Endodermal cell (in vitro differentiated cells): ENCODE measurements at places on chromosomes 6 and 20. TPM values are rescaled to one million over a fixed set of nuclear protein-coding genes. Genes with fewer than 3 reads are reported as not detected.
A peak's percentile ranks its signal among the peaks of the same experiment; 100 is the strongest.

COX4I2 gene
- not detected in 2 replicates for total RNA-seq

WFDC10B gene
- total RNA-seq: not detected in 2 replicates

DNA sequence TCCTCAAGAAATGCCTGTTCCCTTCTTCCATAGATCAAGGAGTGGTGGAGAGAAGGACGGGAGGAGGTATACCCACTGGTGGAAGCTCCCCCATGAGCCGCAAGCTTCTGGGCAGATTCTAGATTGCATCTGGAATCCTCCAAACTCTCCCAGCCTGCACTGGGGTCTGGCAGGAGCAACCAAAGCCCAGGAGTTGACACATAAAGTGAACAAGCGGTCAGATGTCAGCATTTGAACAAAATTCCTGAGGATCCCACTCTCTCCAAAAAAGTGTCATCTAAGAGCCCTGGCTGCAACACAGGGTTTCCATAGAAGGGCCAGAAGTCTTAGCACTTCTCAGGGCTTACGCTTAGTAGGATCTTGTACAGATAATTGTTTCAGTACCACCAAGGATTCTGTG, 88.2 kb downstream of the KCNB1 start:
- DNase-seq: no peak

GRCh38 chr20:14544688-14545087, 207.3 kb upstream of the FLRT3 start:
- no peak for DNase-seq

EFCAB8 gene
- 0.81 and 1.0 TPM in 2 replicates for total RNA-seq

DNA sequence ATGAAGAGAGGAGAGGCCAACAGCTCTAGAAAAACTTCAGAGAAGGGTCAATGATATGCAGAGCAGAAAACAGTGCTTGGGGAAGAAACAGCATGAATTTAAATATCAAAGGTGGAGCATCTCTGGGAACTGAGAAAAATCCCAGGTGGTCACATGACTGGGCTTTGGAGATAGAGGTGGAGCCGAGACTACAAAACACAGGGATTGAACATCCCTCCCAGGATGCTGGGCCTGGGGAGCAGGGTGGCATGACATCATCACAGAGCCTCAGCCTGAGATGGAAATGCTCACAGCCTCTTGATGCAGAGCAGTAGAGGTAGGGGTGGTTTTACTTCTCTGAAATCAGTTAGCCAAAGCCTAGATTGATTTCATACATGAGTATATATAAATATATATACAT, 529.5 kb downstream of the PRKN start:
- peak; percentile 58 for DNase-seq

GRCh38 chr6:149154261-149154821, 163.2 kb upstream of the TAB2 start:
- DNase-seq: no peak

DNA sequence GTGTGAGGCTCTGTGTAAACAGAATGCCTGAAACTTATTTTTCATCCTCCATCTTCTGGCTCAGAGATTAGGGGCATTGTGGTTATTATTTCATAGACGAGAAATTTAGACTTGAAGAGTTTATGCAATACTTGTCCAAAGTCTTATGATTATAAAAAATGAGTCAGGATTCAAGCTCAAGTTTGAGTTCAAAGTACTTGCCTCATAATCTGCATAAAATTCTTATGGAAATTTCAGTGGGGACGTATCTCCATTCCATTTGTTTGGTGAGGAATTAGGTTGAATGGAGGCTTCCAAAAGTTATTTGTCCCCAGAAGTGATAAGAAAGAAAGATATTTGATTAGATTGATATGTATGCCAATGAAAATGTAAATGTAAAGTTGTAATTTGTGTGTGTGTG, 93.7 kb upstream of the CLVS2 start:
- DNase-seq: no peak

ZC2HC1B gene
- not detected in 2 replicates for total RNA-seq

GRCh38 chr6:40661726-40662125, 74.6 kb upstream of the LRFN2 start:
- DNase-seq: no peak

PNRC1 gene
- total RNA-seq: 105 to 275 TPM (median 105 TPM) in 3 replicates

SLC17A2 gene
- not detected in 2 replicates for total RNA-seq

DNA sequence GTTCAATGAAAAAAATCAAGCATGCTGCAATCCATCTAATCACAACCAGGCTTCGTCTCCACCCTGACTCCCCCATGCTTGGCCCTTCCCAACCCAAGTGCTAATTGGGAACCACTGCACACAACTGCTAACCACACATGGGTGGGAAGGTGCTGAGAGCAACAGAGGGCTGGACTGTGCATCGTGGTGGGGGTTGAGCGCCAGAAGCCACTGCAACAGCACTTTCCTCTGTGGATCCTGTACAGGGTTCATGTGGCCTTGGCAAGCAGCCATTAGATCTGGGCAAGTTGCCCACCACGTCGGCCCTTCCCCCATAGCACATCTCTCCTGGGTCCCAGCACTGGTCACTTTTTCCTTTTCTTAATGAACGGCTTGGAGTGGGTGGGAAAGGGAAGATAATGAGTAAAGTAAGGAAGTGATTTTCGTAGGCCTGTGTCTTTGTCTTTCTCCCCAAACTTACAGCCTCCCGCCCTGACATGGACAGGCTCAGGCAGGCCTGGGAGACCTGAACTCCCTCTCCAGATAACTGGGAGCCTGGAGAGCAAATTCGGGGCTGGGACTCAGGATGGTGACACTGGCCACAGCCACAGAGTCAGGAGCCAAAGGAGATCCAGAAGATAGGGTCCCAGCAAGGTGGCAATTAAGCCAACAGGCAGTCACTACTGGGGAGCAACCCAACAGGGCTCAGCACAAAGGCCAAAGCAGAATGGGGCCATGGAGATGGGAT, 34.4 kb upstream of the MRPS10 start:
- DNase-seq: no peak

LCA5 gene
- 5.2 and 6.4 TPM in 2 replicates for total RNA-seq

- DNase-seq: no peak
These were observed 28.5 kb downstream of the CDC5L start for GRCh38 chr6:44415873-44416502.

- no peak for DNase-seq
These were observed 194.9 kb downstream of the PACRG start for GRCh38 chr6:162922563-162923166.

ZNF341 gene
- total RNA-seq: 6.5 and 6.6 TPM in 2 replicates

DNA sequence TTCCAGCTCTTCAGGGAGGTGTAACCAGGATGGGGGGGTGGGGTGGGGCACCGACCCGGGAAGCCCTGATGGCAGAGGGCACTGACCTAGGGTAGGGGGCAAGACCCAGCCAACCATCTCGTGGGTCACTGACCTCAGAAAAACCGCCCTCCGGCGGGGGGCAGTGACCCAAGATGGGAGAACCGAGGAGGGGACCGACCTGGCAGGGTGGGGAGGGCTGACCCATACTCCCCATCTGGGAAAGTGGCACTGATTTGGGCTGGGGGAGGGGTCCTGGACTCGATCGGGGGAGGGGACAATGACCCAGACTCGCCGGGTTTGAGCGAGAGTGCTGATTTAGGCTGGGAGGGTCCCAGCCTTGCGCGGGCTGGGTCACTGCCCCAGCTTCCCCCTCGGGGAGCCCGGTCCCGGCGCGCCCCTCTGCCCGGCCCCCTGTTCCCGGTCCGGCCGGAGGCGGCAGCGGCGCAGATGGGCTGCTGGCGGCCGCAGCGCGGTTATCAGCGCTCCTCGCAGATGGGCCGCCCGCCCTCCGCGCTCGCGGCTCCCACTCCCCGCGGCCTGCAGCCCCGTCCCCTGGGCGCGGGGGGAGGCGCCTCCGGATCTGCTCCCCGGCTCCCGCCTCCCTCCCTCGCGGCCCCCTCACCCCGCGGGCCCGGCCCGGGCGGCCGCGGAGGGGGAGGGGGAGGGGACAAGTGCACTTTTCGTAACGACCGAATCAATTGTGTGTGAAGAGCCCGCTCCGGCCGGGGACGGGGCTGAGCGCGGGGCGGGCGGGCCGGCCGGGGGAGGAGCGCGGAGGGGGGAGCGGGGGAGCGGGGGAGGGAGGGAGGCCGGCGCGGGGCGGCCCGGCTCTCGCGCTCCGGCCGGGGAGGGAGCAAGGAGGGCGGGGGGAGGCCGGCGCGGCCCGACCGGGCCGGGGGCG, 2.2 kb downstream of the NOL4L start:
- DNase-seq: peak; percentile 84

SLC2A10 gene
- total RNA-seq: 11.4 and 12.4 TPM in 2 replicates

- DNase-seq: no peak
These were observed 56.5 kb upstream of the ADTRP start for GRCh38 chr6:11835065-11835464.

DNA sequence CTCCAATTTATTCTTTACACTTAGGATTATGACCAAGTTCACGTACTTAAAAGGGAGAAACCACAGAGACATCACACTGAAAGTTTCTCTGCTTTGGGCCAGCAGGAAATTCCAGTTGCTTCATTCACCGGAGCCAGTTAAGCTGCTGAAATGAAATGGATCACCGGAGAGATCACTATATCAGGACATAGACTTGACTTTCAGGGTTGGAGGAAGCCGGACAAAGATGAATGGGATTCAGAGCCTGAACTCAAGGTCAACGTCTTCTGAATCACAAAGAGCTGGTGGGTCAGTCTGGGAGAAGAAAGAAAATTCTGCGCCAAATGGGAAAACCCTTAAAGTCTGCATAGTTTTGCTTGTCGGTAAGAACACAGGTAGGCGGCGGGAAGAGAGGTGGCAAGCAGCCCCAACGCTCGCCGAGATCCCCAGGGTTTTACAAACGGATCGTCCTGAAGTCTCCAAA, 81.9 kb upstream of the CCDC28A start:
- no peak for DNase-seq

DNA sequence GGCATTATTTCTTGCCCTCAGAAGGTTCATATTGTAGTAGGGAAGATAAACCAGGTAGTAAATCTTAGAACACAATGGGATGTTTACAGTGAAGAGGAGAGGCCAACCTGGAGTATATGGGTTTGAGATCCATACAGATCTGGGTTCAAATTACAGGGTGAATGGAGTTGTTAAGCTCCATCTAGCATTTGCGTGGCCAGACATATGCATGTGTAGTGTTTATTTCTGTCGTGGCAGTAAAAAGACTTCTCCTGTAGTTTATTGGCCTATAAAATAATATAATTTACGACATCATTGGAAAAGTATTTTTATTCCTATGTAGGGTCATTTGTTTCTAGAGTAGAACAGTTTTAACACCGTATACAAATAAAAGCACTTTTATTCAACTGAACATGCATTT, 25.2 kb upstream of the TULP4 start:
- no peak for DNase-seq

MYLK2 gene
- 0.20 to 0.48 TPM in 2 of 3 replicates, not detected in the other for total RNA-seq

DST gene
- total RNA-seq: 99.8 and 113 TPM in 2 replicates

ZC3H12D gene
- total RNA-seq: 0.20 to 0.42 TPM (median 0.21 TPM) in 3 replicates

MEI4 gene
- 0.45 and 0.62 TPM in 2 replicates for total RNA-seq

GRCh38 chr20:61346996-61347395, 94.9 kb downstream of the CDH4 start:
- no peak for DNase-seq

DNA sequence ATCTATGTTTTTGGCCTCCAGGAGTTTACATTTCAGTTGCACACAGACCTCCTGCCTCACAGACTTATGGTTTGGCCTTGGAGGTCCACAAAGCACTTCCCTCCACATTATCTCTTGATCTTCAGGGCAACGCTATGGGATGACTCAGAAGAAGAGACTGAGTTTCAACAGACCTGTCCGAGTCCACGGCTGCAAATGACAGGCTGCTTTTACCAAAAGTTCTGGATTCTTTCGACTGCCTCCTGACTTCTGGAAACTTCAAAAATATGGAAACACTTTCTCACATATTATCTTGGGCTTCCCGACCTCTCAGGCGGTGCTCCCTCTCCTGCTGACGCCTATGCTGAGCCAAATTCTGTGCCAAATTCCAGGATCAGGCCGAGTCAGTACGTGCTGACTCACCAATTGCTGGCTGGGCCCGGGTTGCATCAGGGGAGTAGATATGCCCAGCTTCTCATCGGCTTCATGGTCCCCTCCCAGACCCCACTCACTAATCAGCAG, 190.2 kb downstream of the BMP7 start:
- no peak for DNase-seq

DNA sequence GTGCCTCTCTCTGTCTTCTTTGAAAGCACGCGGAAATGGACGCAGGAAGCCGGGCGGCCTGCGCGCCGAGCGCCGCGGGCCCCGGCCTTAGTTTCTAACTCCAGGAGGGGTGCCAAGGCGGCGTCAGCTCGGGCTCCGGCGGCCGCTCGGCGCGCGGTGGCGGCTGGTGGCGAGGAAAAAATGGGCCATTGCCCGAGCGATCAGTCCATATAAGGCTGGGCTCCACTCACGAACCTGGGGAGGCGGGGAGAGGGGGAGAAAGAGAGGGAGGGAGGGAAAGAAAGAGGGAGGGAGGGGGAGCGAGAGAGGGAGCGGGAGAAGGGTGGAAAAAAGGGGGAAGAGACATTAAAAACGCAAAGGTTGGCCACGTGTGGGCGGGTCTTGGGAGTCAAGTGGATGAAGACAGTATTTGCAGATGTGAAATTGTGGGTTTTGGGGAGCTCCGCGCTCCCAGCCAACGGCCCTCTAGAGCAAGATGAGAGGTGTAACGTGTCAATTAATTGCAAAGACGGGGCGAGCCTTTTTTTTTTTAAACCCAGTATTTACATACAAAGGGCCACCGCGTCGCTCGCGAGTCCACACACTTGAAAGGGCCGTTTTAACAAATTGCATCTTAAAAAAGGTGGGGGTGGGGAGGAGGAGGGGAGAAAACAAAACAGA, at the start of gene NKX2-2:
TSS of gene NKX2-2 (minus strand) at position 184 of the 660 bp plus-strand sequence. CDS start 395 bp downstream, outside the sequence.
- DNase-seq: peak; percentile 82

DNA sequence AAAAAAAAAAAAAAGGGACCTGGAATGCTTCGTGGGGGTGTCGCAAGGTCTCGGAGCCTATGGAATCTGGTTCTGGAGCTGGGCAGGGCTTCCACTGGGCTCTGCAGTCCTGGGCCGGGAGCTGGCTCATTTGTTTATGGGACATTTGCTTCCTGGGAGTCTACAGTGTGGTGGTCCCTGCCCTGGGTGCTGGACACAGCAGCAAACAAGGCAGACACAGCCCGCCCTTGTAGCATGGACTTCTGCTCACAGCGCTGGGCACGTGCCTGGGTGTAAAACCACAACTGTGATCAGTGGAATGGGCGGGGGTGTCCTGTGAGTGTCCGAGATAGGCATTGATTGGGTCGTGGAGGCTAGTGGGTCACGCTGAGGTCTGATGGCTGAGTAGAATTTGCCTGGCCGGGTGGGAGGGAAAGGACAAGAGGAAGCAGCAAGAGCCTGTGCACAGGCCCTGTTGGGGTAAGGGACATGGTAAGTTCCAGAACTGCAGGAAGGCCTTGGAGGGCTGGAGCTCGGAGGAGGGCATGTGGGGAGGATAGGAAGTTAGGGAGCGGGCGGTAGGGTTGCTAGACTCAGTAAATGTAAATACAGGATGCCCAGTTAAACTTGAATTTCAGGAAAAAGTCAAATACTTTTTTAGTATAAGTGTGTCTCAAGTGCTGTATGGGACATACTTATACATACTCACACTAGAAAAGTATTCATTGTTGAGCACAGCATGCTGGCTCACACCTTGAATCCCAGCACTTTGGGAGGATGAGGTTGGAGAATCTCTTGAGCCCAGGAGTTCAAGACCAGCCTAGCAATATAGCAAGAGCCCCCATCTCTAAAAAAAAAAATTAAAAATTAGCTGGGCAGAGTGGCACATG, 61.3 kb upstream of the PMEPA1 start:
- peak; percentile 51 for DNase-seq

- peak; percentile 95 for DNase-seq
These were observed at the start of gene KCNK5 for GRCh38 chr6:39228992-39229767. Gene KCNK5 (minus strand): TSS chr6:39229475. CDS start chr6:39229111, 364 bp downstream.

LSM2 gene
- total RNA-seq: 113 to 128 TPM (median 119 TPM) in 3 replicates
